Heart left ventricle (tissue), 16 donors: ENCODE measurements at places on chromosomes 11 and 22.

- no peaks in the 10 kb centered on the region for H3K27me3 ChIP-seq
- no peak for DNase-seq
- H3K4me1 ChIP-seq: no peaks in the 10 kb centered on the region
- H3K4me3 ChIP-seq: no peak overlapping the region
- no peaks in the 10 kb centered on the region for H3K36me3 ChIP-seq
- H3K27ac ChIP-seq: no peak overlapping the region
Measured at GRCh38 chr22:31932863-31933262, 11.5 kb upstream of the YWHAH start.

GRCh38 chr11:94181526-94181925 is 52.9 kb downstream of the PANX1 start:
- H3K27ac ChIP-seq: no peak overlapping the region
- H3K36me3 ChIP-seq: peaks cover 20% of the 10 kb centered on the region
- no peaks in the 10 kb centered on the region for H3K27me3 ChIP-seq
- no peak for DNase-seq
- no peaks in the 10 kb centered on the region for H3K4me1 ChIP-seq

DNA sequence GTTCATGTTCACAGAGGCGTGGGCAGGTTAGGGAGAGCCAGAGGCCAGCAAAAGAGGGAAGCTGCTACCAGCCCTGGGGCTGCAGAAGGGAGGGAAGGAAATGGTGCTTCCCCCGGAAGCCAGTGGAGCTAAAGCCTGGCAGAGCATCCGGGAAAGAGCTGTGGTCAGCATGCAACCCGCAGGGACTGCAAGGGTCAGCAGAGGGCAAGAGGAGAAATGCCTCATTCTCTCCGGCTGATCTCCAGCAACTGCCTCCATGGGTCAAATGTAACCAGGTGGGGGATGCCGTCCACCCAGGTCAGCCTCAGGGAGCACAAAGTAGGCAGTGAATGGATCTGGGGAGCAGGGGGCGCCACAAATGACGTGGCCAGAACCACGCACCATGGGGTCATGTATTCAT is 36.9 kb upstream of the PRR5 start:
- DNase-seq: no peak
- no peaks in the 10 kb centered on the region for H3K36me3 ChIP-seq
- no peak overlapping the region for H3K4me3 ChIP-seq
- peaks cover 4% of the 10 kb centered on the region for H3K27me3 ChIP-seq

DNA sequence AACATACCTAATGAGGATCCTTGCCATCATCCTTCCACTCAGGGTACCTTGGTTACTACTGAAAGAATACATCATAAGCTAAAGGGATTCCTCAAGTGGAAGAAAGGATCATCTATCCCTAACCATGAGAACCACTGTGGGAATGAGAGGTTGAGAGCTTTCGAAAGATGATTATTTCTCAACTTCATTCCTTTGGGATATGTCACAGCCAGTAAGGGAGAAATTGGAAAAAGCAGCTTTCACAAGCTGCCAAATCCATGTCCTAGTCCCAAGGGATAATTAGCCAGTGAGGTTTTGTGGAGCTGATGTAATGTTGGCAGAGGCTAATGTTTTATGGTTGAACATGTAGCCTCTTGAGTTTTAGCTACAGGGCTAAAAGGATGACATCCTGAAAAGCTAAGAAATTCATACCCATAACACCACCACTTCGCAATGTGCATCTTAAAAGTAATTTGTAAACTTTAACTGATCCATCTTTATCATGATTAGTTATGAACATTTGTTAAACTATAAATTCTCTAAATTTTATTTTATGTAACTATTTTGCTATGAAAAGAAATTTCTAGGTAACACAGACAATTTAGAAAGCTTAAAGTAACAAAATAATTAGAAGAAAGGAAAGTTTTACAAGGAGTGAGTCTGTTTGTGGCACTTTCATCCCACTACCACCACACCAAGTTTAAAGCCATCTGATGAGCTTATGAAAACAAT is 123.9 kb downstream of the MRTFA start:
- peaks cover 53% of the 10 kb centered on the region for H3K4me1 ChIP-seq
- H3K27ac ChIP-seq: peak overlapping the region; percentile 58
- H3K4me3 ChIP-seq: no peak overlapping the region
- DNase-seq: no peak
- no peaks in the 10 kb centered on the region for H3K27me3 ChIP-seq

DNA sequence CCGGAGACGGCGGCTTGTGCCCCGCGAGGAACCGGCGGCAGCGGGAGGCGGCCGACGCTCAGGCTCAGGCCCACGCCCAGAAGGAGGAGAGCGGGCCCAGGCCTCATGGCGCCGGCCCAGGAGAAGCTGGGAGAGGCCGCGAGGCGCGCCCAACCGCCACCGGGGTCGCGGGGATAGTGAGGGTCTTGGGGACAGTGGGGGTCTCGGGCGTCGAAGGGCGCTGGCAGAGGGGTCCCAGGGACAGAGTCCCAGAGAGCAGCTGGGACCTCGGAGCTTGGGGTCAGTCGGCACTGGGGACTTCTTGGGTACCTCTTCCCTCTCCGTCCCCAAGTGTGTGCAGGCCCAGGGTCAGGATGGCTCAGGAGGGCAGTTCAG is at the start of gene PKDREJ:
Gene PKDREJ (minus strand): TSS at position 128 of the 375 bp plus-strand sequence. CDS start 21 bp downstream, at position 107.
- no peak within 1 kb of the TSS for H3K27ac ChIP-seq
- no peaks in the 10 kb centered on the region for H3K36me3 ChIP-seq
- H3K27me3 ChIP-seq: no peaks in the 10 kb centered on the region
